ENCODE measurements at places on chromosomes 6 and 20.

- DNase-seq: no peak
Measured at GRCh38 chr6:106637051-106637716, 7.8 kb downstream of the QRSL1 start.

DNA sequence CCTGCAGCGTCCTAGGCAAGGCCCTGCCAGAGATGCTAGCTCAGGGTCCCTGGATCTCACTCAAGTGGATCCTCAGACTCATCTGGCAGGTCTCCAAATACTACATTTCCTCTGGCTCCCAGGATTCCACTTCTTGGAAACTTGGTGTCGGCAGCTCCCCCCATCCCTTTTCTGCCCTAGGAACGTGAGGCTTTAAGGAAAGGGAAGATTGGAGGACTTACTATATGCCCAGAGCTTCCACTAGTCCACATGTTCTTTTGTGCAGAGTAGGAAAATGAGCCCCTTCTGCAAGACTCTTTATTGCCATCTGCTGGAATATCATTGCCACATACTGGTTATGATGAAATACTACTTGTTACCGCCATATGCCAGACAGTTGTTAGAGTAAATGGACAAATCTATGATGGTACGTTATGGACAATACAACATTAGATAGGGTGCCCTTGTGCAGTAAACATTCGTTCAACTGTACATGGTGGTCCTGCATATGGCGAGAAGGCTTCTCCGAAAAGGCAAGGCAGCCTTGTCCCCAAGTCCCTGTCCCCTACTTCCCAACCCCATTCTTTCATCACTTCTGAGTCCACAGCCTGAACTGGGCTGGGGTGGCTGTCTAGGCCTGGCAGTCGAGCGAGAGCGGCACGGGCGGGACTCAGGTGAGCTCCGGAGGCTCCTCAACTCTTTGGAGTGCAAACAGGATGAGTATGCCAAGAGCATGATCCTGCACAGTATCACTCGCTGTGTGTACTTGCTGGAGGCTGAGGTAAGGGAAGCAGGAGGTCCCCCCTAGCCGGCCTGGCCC, 780 bp downstream of the ARMC12 start:
- no peak for DNase-seq

- no peak for DNase-seq
Measured at GRCh38 chr20:54716174-54716747, 240.9 kb downstream of the DOK5 start.

DNA sequence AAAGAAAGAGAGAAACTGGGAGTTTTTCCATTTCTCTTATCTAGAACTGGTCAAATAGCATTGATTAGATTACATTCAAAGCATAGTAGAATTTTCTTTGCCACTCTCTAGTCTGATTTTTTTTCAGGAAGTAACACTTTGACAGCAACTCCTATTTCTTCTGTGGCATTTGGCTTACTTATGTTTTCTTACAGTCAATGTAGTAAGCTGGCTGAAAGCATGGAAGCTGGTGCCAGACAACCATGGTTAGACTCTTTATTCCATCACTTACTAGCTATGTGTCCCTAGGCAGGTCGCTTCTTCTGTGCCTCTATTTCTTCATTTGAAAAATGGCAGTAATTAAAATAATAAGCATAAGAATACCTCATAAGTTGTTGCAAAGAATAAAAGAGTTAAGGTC, 54.2 kb upstream of the OPRM1 start:
- no peak for DNase-seq

DNA sequence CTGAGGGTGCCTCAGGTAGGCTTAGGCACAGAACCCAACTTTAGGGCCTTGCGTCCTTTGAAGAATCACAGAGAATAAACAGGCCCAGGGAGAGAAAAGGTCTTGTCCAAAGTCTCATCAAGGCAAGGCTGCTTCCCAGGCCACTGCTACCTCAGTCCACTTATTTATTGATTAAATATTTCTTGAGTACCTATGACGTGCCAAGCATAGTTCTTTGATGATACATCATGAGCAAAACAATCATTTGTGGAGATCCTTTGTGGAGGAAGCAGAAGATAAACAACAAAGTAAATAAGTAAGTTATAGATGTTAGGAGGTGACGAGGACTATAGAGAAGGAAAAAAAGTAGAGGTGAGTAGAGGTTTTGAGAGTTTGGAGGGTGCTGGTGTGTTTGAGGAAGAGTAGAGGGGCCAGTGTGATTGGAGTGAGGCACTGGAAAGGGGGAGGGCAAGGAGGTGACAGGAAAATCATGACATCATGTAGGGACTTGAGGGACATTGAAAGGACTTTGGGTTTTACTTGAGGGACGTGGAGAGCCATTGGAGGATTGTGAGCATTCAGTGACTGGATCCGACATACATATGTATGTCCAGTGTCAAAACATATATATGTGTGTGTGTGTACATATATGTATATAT, 14.1 kb upstream of the CHMP4B start:
- no peak for DNase-seq

- DNase-seq: no peak
Measured at GRCh38 chr6:88890860-88891845, 72.3 kb downstream of the RNGTT start.

GRCh38 chr6:4029687-4030086, 49.2 kb downstream of the FAM217A start:
- no peak for DNase-seq

GRCh38 chr6:158653577-158654354, 3.9 kb downstream of the SYTL3 start:
- peak; percentile 84 for DNase-seq

DNA sequence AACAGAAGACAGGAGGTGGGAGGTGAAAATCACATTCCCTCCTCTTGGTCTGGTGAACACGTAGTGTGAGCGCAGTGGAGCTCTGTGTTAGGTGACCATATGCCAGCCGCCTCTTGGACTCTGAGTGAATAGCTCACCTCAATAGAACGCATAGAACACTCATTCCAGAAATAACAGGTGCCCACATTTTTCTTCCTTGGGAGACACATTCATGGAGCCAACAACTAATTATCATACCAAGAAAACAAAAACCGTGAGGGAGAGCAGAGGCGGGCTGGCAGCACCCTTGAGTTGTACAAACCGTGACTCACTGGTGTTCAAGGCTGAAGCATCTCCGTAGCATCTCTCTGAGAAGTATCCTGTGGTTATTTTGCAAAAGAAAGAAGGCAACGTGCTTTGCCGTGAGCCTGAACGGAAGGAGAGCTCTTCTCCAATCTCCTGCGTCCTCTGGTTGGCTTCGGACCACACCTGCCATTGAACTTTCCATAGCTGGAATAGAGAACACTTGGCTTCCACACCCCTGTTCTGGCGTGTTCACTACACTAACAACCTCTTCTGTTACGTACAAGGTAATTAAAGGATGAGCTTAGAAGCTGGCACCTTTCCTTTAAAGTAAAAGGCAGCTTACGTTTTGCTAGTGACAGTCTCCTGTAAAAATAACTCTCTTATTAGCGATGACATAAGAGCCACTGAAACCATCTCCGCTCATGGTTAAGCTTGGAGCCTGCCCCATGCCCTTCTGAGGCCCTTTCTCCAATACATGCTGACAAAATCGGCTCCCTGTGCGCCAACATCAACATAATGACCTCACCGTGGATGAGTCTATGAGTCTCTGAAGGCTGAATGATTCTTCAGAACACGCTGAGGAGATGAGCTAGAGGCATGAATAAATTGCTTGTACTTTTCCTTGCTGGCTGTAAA, 30.2 kb upstream of the SGK1 start:
- DNase-seq: no peak

DNA sequence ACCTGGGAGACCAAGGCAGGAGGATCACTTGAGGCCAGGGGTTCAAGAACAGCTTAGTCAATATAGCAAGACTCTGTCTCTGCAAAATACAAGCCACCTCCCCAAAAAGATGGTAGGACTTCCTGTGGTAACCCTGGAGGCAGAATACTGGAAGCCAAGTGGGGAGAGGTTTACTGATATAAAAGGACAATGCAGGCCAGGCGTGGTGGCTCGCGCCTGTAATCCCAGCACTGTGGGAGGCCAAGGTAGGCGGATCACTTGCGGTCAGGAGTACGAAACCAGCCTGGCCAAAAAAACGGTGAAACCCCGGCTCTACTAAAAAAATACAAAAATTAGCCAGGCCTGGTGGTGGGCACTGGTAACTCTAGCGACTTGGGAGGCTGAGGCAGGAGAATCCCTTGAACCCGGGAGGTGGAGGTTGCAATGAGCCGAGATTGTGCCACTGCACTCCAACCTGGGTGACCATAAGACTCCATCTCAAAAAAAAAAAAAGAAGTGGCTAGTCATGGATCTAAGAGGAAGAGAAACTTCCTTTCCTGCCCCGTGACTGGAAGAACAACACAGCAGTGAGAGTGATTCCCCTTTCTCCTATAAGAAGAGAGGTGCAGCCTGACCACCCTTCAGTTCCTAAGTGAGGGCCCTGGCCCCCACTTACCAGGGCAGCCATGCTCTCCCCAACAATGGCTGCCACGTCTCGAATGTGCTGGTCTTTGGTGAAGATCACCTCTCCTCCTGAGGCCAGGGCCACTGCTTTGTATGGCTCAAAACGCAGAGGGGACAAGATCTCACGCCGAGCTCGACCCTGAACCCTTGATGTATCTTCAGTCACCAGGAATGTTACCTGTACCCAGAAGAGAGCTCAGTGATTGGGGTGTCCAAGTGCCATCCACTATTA, 6.2 kb downstream of the SAPCD1 start:
- DNase-seq: no peak

- no peak for DNase-seq
Measured at GRCh38 chr20:3763671-3764601, 3.6 kb downstream of the ADISSP start.

- DNase-seq: no peak
Measured at GRCh38 chr20:3648951-3649350, 14.2 kb downstream of the GFRA4 start.

- no peak for DNase-seq
Measured at GRCh38 chr6:158780988-158781691, 38.0 kb downstream of the EZR start.

- DNase-seq: no peak
Measured at GRCh38 chr20:45419188-45420091, 3.5 kb downstream of the PIGT start.
